ENCODE measurements at places on chromosomes 7 and 10. TPM values are rescaled to one million over a fixed set of nuclear protein-coding genes. Genes with fewer than 3 reads are reported as not detected.
A peak's percentile ranks its signal among the peaks of the same experiment; 100 is the strongest.

Gene HECW1
- 7.3 TPM for total RNA-seq

- DNase-seq, result no peak
- peak overlapping the region; percentile 93 for H3K27ac ChIP-seq
- H3K4me3 ChIP-seq, result no peak overlapping the region
- H3K4me1 ChIP-seq, result peaks cover 37% of the 10 kb centered on the region
- no peaks in the 10 kb centered on the region for H3K27me3 ChIP-seq
Measured at GRCh38 chr10:80477813-80478212, 23.7 kb downstream of the TSPAN14 start.

Gene HABP2
- not detected for total RNA-seq

Gene CNOT4
- 22.4 TPM for total RNA-seq

Gene DGKI
- 2.0 TPM for total RNA-seq

- no peaks in the 10 kb centered on the region for H3K36me3 ChIP-seq
- H3K4me1 ChIP-seq, result no peaks in the 10 kb centered on the region
- H3K4me3 ChIP-seq, result no peak overlapping the region
- no peak for DNase-seq
- H3K27ac ChIP-seq, result no peak overlapping the region
- H3K27me3 ChIP-seq, result no peaks in the 10 kb centered on the region
Measured at GRCh38 chr7:141991140-141991539, 4.5 kb upstream of the MGAM start.

Data from tibial nerve (tissue), 4 donors.